ENCODE measurements at places on chromosomes 3 and 15. TPM values are rescaled to one million over a fixed set of nuclear protein-coding genes. Genes with fewer than 3 reads are reported as not detected.

DNA sequence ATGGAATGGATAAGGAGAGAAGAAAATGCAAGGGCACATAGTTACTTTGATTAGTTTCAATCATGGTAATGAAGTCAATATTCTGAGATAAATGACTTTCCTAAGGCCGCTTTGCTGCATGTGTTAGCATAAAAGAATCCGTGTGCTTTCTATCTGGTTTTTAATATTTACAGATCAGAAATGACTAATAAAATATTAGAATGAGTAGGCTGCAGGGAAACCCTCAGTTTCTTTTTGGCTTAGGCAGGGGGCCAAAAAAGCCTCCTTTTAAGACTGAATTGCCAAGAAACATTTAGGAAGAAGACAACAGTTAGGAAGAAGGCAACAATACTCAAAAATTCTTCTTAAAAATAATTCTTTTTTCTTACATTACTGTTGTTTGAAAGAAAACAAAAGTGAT, 11.6 kb downstream of the NEK11 start:
- H3K27me3 ChIP-seq: no peaks in the 10 kb centered on the region
- no peak overlapping the region for H3K4me3 ChIP-seq
- H3K4me1 ChIP-seq: no peaks in the 10 kb centered on the region
- H3K36me3 ChIP-seq: no peaks in the 10 kb centered on the region

DNA sequence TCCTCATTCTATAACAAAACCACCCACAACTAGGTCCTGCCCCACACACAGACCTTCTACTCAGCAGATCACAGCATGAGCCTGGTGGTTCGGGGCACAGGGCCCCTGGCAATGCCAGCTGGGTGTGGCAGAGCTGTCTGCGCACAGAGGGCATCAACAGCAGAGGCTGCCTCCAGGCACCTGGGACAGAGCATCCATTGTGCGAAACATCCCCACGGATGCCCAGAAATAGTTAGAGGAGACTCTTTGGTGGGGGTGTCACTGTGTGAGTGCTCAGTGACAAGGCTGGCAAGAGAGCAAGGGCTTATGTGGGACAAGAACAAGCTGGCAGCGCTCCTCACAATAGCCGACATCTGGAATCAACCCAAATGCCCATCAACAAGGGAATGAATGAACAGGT, 487.4 kb upstream of the PROK2 start:
- H3K4me1 ChIP-seq: peaks cover 5% of the 10 kb centered on the region
- H3K4me3 ChIP-seq: no peak overlapping the region
- H3K27me3 ChIP-seq: no peaks in the 10 kb centered on the region
- H3K36me3 ChIP-seq: no peaks in the 10 kb centered on the region
- H3K27ac ChIP-seq: no peak overlapping the region
- DNase-seq: no peak

DNA sequence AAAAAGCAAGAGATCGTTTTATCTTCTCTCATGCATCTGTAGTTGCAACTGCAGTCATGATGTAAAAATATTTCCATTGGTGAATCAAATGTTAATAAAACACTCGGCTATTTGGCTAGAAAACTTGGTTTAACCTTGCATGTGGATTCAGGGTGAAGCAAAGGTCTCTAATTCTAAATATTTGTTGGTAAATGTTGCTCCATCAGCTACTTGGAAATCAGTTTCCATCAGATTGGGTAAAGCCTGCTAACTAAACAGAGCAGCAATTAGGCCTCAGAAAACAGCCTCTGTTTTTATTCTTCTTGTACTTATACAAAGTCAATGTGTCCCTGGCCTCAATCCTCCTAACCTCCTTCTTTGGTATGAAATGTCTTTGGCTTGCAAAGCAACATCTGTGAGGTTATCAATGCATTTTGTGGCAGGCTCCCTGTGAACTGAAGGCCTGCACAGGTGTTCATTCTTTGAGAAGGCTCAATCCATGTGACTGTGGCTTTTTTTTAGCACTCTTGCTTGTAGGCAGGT, 312.3 kb downstream of the WDR72 start:
- H3K4me3 ChIP-seq: no peak overlapping the region
- no peak overlapping the region for H3K27ac ChIP-seq
- no peak for DNase-seq
- H3K4me1 ChIP-seq: no peaks in the 10 kb centered on the region

DNA sequence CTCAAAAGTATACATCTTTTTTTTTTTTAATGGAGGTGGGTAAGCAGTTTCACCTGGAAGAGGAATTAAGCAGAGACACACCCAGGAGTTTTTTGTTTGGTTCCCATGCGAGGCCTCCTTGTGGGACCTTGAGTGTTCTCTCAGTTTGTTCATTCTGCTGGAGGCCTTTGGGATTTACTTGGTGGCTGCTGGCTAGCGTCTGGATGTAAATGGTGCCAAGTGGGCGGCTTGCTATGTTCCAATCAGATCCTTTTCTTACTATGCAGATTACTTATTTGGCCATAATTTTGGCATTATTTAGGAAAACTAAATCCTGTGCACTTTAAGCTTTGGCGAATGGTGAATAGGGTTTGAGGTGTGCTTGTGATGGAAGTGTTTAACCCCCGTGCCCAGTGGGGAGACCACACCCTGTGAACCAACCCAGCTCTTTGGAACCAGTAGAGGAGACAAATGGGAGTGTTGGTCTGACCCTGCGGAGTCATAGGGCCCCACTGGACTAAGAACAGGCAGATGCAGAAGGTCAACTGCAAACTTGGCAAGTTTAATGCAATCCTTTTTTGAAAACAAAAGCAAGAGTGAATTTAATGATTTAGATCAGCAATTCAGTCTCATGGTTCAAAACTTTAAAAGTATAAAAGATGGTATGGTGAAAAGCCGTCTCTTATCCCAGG, 79.4 kb downstream of the EBLN2 start:
- H3K27ac ChIP-seq: no peak overlapping the region
- no peaks in the 10 kb centered on the region for H3K27me3 ChIP-seq
- no peaks in the 10 kb centered on the region for H3K36me3 ChIP-seq

- H3K36me3 ChIP-seq: no peaks in the 10 kb centered on the region
- peak overlapping the region; percentile 16 for H3K27ac ChIP-seq
- DNase-seq: no peak
- no peak overlapping the region for H3K4me3 ChIP-seq
These were observed 8.4 kb downstream of the TMOD3 start for GRCh38 chr15:51837792-51838251.

GRCh38 chr3:192060160-192060781, 599.3 kb downstream of the PYDC2 start:
- no peaks in the 10 kb centered on the region for H3K27me3 ChIP-seq
- H3K4me1 ChIP-seq: no peaks in the 10 kb centered on the region
- no peaks in the 10 kb centered on the region for H3K36me3 ChIP-seq
- H3K4me3 ChIP-seq: no peak overlapping the region

DNA sequence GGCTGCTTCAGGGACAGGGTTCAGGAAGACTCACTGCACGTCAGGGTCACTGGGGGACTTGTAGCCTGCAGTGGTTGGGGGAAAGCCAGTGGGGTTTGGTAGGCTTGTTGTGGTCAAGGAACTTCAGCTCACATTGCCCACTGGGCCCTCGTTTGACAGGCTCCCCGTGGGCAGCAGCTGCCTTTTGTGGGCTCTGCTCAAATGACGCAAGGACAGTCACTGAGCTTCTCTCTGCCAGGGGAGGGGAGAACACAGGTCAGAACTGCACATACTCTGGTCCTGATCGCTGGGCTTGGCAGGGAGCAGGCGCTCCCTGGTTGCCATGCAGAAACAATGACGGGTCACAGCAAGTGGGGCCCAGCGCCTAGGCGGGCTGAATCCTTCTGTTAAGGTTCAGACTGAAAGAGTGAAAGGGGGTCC, 45.5 kb downstream of the FAM174B start:
- DNase-seq: no peak
- H3K36me3 ChIP-seq: no peaks in the 10 kb centered on the region
- H3K4me1 ChIP-seq: no peaks in the 10 kb centered on the region
- no peaks in the 10 kb centered on the region for H3K27me3 ChIP-seq

STRA6 gene
- not detected for total RNA-seq
